ENCODE measurements at places on chromosomes 4 and X. TPM values are rescaled to one million over a fixed set of nuclear protein-coding genes. Genes with fewer than 3 reads are reported as not detected.

- no peak for DNase-seq
These were observed 165.0 kb downstream of the ZNF674 start for GRCh38 chrX:46380148-46380752.

- DNase-seq, result no peak
These were observed 11.3 kb upstream of the ANOS1 start for GRCh38 chrX:8743126-8743732.

GRCh38 chr4:148081745-148082144 is 349.9 kb downstream of the ARHGAP10 start:
- DNase-seq, result no peak

- no peak for DNase-seq
These were observed 169.0 kb downstream of the RAPGEF2 start for GRCh38 chr4:159271856-159272255.

DNA sequence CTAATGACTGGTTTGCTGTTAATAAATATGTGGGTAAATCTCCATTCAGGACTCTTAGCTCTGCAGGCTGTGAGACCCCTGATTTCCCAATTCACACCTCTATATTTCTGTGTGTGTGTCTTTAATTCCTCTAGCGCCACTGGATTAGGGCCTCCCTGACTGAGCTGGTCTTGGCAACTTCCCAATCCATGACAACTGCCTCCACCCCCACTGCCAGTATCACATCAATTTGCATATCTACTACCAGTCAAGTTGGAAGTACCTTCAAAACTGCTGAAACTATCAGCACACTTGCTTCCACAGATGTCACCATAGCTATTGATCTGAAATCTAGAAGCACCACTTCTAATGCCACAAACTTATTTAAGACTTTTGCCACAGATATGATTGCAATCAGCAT is 27.6 kb downstream of the OPRPN start:
- no peak for DNase-seq

GRCh38 chrX:107773906-107774435 is 1.6 kb downstream of the TSC22D3 start:
- DNase-seq, result no peak

- no peak for DNase-seq
These were observed 11.8 kb upstream of the NEIL3 start for GRCh38 chr4:177297785-177298391.

- no peak for DNase-seq
These were observed 66.2 kb upstream of the FAM9A start for GRCh38 chrX:8867406-8867805.

GRCh38 chrX:153732401-153732800 is 7.7 kb downstream of the ABCD1 start:
- DNase-seq, result no peak

- DNase-seq, result no peak
These were observed 166.5 kb downstream of the FBXW7 start for GRCh38 chr4:152369203-152369901.

DNA sequence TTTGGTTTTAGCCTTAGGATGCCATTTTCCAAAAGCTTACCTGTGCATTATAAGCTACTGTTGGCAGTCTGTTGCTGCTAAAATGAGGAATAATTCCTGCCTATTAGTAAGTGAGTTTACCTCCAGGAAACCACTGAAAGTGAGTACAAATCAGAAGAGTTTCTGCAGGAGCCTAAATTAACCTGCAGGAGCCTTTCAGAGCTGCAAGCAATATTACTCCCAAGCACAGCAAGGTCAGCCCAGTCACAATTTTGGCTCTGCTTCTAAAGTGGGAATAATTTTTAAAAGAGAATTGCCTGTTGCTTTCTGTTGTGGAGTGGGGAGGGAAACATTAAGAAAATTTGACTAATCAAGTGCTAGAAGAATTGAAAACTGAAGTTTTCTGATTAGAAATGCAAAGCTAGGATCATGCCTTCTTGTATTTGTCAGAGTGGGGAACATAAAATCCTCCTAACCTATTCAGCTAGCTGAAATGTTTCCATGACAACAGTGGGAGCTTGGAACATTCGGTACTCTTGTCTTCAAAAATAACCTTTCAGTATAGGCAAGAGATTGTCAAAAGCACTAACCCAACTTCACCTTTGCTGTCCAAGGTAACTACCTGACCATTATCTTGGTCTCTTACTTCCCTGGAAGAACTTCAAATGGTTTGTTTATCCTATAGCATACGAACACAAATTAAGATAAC is 193.2 kb downstream of the COMMD8 start:
- DNase-seq, result no peak

DNA sequence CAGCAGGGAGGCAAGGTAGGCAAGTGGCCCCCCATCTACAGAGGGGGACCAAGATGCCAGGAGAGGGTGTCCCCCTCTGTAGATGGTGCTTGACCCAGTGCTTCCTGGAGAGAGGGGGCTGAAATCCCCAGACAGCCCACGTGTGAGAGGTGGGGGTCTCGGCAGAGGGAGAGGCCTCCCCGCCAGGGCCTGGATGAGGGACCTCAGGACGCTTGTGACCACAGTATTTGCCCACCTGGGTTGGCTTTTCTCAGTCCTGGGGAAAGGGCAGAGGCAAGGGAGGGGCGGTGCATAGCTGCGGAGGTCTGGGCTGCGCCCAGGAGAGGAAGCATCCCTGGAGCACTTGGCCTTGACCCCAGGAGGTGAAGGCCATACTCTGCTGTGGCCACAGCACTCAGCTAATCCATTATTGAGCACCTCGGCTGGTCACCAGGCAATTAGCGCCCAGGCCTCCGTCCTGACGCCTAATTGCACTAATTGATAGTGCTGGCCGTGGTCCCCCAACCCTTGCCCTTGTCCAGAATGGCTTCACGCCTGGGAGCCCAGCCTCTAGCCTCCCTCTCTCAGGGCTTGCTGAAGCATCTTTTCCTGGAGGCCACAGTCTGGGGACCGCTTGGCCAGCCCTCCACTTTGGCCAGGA is 30.7 kb downstream of the HMX1 start:
- no peak for DNase-seq

DNA sequence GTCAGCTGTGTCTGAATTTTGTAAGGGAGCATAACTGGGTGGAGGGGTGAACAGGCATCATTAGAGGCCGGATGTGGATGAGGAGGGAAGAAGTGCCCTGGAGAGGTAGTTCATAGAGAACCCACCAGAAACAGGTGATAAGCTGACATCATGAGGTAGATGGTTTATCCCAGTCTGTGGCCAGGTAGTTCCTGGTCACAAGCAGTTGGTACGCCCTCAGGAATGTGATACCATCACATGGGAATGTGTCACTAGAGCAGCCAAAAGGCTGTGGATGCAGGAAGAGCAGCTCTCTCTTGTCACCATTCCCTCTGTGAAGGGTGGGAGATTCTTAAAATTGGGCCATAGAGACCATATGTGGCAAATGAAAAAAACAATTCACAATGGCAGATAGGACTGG is 21.9 kb downstream of the MSN start:
- DNase-seq, result no peak

DNA sequence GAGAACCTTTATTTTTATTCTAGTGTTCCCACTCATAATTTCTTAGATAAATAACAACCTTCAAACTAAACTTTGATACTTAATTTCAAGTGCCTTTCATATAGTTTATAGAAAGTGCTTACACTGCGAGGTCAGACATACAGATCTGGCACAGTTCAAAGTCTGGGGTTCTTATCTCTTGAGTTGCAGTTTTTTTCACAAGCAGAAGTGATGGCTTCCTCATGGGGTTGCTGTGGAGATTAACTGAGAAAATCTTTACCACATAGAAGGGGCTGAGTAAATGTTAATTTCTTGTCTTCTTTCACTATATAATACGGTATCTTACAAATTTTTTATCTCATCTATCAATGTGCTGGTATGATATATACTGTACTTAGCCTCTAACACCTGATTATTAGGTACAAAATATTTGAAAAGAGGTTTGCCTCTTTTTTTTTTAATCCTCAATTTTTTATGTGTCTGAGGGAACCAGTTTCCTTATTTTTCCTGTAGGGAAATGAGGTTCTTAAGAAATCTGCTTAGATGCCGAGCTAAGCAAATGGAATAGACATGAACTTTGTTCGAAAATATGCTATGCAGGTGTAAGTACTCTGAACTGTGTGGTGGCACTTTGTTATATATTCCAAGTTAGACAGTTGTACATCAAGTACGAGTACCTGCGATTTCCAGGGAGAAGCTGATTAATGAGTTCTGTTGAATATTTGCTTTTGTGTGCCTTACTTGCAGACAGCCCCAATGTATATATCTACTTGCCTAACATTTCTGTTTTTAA is 3.3 kb downstream of the ING2 start:
- DNase-seq, result peak; percentile 14

- no peak for DNase-seq
These were observed 52.8 kb upstream of the TAB3 start for GRCh38 chrX:30941898-30942297.

The MAGEE1 gene
- polyA plus RNA-seq, result 4.7 TPM

The IBSP gene
- polyA plus RNA-seq, result not detected

The PAGE4 gene
- not detected for polyA plus RNA-seq

The GAGE12E gene
- polyA plus RNA-seq, result not detected

The TMPRSS11A gene
- polyA plus RNA-seq, result not detected

The BEX2 gene
- 2.8 TPM for polyA plus RNA-seq

The GABRG1 gene
- not detected for polyA plus RNA-seq
